Naive thymus-derived CD8-positive, alpha-beta T cell (primary cell): ENCODE measurements at places on chromosomes 12 and 14. TPM values are rescaled to one million over a fixed set of nuclear protein-coding genes. Genes with fewer than 3 reads are reported as not detected.

GRCh38 chr12:57435293-57435692 is 709 bp downstream of the INHBC start:
- no peak for DNase-seq

DNA sequence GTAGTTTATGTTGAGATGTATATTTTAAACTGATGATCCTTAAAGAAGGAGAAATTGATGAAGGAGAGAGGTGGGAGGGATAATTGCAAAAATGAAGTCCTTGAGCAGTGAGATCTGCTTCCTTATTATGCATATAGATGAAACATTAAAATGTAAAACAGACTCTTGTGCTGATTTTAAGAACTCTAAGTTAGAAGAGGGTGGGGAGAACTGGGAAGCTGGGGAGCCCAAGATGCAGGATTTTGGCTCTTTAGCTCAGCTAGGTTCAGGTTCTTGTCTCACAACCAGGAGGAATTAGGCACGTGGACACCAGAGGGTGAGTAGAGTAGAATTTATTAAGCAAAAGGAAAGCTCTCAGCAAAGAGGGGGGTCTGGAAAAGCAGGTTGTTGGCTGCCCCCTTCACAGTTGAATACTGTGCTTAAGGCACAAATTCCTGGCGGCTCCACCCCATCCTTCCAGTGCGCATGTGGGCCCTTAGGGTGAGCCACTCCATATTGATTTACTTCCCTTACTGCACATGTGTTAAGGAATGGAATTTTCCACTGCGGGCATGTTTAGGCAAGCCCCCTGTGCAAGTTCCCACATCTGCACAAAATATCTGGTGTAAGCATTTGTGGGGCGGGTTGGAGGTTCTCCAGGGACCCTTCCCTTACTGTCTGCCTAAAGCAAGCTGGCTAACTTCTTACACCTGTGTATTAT is 141.9 kb downstream of the BICD1 start:
- DNase-seq: no peak

- DNase-seq: no peak
These were observed 29.7 kb upstream of the FKBP4 start for GRCh38 chr12:2765052-2765451.

DNA sequence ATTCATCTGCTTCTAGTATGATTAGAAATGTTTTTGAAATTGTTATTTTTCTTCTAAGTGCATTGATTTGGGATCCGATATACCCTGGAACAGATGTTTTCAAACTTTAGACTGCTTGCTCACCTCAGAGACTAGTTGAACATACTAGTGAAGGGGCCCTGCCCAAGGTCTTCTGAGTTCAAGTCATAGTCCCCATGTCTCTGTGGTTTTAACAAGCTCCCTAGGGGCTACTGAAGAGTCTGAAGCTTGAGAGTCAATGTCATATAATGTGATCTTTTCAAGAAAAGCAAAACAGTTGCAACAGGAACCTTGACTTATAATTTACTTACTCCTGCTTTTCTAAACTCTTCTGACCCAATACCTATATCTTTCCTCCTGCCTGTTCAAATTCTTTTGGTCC is 7.5 kb upstream of the UBE2N start:
- no peak for DNase-seq

DNA sequence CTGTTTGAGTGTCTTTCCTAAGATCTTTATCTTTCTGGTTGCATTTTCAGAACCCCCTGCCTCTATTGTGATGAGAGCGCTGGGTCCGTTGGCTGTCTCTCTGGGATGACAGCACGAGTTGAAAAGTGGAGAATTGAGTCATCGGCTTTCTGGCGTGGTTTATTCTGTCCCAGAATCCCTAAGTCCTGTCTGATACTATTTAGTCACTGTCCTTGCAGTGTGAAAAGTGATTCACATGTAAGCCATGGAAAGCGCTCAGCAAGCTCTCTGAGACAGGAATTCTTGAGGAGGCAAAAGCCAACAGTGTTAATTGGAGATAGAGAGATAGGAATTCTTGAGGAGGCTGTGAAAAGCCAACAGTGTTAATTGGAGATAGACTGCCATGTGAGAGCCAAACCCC is 121.7 kb downstream of the CHST11 start:
- no peak for DNase-seq

DNA sequence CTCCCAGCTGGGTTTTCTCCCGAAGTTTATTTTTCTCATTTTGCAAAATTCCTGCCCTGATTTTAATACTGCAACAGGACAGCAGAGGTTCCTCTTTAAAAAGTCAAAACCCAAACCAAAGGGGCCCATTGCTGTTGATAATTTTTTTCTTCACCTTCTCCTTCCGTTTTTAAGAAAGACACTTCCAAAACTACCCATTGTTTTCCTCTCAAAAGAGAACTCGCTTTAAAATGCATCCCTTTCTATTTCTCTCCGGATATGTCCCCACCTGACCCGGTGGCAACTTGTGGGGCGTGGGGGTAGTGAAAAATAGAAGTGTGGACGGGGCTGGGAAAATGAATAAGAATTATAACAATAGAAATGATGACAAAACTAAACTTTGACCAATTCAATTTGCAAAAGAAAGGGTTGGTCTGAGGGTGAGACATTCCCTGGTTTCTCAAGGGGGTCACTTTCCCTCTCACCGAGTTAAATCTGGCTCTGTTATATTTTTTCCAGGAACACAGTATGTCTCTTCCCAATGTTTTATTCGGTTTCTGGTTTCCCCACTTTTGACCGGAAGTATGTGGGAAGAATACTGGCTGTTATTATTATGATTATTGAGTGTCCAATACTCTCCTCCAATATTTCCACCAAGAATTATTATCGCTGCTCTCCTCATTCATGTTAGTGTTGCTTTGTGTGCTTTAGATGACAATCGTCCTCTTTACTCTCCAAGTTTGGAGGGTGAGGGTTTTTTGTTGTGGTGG is 4.1 kb upstream of the TBX5 start:
- no peak for DNase-seq

DNA sequence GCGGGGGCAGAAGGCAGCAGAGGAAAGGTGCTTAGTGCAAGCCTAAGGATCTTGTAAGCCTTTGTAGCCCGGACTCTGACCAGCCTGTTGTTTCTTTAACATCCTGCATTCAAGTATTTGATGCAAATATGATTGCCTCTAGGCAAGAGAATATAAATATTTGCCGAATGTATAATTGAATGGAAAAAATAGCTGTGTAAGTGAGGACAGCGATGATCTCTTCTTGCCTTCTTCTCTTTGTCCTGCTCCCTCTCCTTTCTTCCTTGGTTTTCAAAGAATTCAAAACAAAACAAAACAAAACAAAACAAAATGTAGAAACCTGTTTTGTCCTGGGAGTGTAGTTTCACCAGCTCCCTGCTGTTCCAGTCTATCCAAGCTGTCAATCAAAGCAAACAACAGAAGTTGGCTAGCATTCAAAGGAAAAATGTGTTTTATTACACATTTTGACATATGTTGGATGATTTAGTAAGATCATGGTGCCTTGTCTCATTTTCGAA is 74.9 kb upstream of the CPM start:
- DNase-seq: no peak

The CBLN3 gene
- 3.9 TPM for total RNA-seq

GRCh38 chr14:104451474-104451873 is 128.1 kb upstream of the C14orf180 start:
- DNase-seq: no peak

DNA sequence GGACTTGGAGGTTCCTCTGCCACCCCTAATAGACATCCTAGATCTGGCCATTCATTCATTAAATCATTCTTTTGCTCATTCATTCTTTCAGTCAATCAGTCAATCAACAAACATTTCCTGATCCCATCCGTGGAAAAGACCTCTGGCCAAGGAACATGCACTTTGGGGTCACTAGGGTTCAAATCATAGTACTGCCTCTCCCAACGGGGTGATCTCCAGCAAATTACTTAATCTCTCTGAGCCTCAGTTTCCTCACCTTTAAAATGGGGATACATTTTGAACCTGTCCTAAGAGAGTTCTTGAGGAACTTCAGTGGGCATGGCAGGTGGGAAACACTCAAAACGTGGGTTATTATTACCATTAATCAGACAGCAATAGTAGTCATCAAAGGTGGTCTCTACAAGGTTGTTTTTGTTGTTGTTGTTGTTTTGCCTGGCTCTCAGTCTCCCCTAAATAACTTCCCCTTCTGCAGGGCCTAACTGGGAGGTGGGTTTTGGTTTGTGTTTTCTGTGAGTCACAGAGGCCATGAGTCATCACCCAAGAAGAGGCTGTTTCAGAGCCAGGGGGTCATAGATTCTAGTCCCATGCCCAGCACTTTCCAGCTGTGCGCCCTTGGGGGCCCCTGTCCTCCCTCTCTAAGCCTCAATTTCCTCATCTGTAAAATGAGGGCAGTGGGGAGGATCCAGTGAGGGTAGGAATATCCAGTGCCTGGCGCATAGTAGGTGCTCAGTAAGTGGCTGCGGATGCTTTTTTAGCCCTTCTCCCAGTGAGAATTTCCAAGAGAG is 16.9 kb upstream of the FAM222A start:
- DNase-seq: no peak
